ENCODE measurements at places on chromosomes 1 and 21.
A peak's percentile ranks its signal among the peaks of the same experiment; 100 is the strongest.

DNA sequence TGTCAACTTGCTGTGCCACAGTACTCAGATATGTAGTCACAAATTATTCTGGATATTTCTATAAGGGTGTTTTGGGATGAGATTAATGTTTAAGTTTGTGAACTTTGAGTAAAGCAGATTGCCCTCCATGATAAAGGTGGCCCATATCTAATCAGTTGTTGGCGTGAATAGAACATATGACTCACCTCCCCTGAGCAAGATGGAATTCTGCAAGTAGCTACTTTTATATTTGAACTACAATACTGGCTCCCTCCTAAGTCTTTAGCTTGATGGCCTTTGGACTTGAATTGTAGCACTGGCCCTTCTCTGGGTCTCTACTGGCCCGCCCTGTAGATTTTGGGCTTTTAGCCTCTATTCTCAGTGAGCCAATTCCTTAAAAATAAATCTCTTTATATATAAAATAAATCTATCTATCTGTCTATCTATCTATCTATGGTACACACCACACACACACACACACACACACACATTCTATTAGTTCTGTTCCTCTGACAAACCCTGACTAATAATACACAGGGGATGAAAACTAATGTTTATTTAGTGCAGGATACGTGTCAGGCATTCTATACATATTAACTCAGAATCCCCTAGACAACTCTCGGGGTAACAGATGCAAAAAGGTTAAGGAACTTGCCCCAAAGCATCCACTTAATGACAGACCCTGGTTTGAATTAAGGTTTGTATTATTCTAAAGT lies 37.9 kb upstream of the PDC start:
- no peak for DNase-seq

GRCh38 chr1:58778385-58779000 lies 5.4 kb downstream of the JUN start:
- DNase-seq = no peak

DNA sequence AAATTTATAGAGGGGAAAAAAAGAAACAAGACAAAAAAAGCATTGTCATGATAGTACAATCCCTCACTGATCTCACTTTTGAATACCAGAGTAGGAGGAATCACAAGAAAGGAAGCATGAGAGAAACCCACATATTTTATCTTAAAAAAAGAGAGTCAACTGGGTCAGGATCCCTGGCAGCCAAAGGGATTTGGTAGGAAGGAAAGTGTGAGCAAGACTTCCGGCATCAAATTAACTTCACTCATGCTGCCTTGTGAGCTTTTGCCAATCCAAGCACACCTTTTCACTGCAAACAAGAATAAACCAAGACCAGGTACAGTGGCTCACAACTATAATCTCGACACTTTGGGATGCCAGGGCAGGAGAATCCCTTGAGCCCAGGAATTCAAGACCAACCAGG lies 53.1 kb downstream of the SLC9C2 start:
- no peak for DNase-seq

GRCh38 chr21:17679002-17679600 lies 66.4 kb upstream of the BTG3 start:
- no peak for DNase-seq

DNA sequence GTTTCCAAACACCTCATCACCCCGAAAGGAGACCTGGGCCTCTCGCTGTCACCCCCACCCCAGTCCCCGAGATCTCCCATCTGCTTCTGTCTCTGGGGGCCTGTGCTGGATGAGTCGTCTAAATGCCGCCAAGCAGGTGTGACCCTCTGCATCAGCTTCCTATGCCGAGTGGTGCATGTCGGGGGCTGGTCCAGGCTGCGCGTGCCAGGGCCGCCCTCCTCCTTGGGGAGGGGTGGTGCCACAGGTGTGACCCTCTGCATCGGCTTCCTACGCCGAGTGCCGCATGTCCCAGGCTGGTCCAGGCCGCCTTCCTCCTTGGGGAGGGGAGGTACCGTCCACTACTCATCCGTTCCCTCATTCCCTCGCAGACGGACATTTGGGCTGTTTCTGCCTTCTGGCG lies 115.7 kb downstream of the PRDM16 start:
- DNase-seq = no peak

DNA sequence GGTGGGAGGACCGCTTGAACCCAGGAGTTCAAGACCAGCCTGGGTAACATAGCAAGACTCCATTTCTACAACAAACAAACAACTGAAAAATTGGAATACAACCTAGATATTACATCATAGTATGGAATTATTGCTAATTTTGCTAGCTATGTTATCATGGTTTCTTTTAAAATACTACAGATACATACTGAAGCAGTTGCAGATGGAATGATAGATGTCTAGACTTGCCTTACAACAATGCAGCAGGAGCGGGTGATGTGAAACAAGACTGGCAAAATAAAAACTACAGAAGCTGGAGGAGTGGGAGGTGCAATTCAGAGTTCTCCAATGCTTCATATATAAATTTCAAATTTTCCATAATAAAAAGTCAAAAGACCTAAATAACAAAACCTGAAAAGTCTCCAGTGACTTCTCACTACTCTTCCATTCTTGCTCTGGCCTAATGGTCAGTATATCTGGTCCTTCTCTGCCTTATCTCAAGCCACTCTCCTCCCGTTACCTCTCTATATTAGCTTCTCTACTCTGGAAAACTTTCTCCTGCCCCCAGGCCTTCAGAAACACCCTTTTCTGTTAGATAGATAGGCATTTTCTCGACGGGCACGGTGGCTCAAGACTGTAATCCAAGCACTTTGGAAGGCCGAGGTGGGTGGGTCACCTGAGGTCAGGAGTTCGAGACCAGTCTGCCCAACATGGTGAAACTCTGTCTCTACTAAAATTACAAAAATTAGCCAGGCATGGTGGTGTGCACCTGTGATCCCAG lies 28.5 kb upstream of the TMEM200B start:
- DNase-seq = no peak

GRCh38 chr1:221810406-221810805 lies 68.5 kb upstream of the DUSP10 start:
- no peak for DNase-seq

GRCh38 chr1:50368179-50369007 lies 54.9 kb downstream of the DMRTA2 start:
- DNase-seq = peak; percentile 73

- DNase-seq = no peak
These were observed 1263.1 kb downstream of the KCNT2 start for GRCh38 chr1:195345149-195345548.

- peak; percentile 80 for DNase-seq
These were observed 7.0 kb downstream of the EFNA3 start for GRCh38 chr1:155085504-155086127.

- no peak for DNase-seq
These were observed 110.6 kb upstream of the GPR52 start for GRCh38 chr1:174337000-174337681.

- DNase-seq = no peak
These were observed 24.9 kb downstream of the ATP5PF start for GRCh38 chr21:25709684-25710265.

- no peak for DNase-seq
These were observed 25.6 kb upstream of the RGS13 start for GRCh38 chr1:192610112-192610889.

GRCh38 chr21:25558123-25558522 lies 49.2 kb downstream of the MRPL39 start:
- DNase-seq = no peak

DNA sequence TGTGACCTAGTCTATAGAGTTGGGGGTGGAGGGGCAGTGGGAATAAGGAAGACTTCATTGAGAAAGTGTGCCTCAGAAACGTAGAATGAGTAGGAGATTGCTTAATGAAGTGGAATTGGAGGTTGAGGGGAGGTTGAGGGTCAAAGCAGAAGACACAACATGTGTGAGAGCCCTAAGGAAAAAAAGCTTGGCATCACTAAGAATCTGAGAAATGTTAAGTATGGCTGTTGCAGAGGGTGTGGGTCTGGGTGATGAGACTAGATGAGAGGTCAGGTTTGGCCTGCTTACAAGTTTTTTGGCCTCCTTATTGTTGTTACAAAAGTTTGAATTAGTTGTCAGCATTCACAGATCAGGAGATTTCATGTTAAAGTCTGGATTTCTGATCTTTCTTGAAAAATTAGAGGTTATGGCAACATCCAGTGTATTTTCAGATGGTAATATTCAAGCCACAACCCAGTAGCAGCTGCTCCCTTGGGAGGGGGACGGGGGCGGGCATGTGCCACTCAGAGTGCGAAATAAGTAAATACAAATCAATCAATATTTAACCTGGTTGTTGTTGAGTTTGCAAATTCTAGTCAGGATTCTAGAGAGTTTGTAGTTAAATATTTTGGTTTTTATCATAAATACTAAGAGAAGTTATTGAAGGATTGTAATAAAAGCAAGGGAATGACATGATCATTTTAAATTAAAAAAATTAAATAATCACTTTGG lies 4.3 kb downstream of the MAN1A2 start:
- no peak for DNase-seq

GRCh38 chr1:8427986-8428385 lies 110.1 kb downstream of the SLC45A1 start:
- DNase-seq = no peak

- DNase-seq = no peak
These were observed 19.2 kb downstream of the MAB21L3 start for GRCh38 chr1:116130356-116130755.

DNA sequence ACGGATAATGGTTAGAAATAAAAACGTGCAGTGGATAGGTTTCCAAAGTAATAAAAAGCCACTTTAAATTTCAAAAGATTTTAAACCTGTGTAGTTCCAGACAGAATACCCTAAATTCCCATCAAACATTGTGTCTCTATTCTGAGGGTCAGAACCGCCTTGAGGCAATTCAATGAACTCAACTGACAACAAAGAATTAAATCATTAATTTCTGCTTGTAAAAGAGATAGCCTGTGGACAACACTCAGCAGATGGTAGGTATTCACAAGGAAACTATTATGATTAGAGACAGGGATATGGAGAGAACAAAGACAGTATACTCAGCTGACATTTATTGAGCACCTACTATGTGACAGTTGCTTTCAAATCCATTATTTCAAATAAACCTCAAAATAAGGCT lies 35.1 kb upstream of the JUN start:
- DNase-seq = no peak

GRCh38 chr1:29860056-29860455 lies 623.7 kb downstream of the PTPRU start:
- no peak for DNase-seq

- DNase-seq = no peak
These were observed 51.3 kb downstream of the ZNHIT6 start for GRCh38 chr1:85656948-85657347.

- DNase-seq = no peak
These were observed 173.6 kb downstream of the PTGER3 start for GRCh38 chr1:70874063-70874462.

- DNase-seq = peak; percentile 70
These were observed 2.0 kb upstream of the NID1 start for GRCh38 chr1:236066828-236067386.

DNA sequence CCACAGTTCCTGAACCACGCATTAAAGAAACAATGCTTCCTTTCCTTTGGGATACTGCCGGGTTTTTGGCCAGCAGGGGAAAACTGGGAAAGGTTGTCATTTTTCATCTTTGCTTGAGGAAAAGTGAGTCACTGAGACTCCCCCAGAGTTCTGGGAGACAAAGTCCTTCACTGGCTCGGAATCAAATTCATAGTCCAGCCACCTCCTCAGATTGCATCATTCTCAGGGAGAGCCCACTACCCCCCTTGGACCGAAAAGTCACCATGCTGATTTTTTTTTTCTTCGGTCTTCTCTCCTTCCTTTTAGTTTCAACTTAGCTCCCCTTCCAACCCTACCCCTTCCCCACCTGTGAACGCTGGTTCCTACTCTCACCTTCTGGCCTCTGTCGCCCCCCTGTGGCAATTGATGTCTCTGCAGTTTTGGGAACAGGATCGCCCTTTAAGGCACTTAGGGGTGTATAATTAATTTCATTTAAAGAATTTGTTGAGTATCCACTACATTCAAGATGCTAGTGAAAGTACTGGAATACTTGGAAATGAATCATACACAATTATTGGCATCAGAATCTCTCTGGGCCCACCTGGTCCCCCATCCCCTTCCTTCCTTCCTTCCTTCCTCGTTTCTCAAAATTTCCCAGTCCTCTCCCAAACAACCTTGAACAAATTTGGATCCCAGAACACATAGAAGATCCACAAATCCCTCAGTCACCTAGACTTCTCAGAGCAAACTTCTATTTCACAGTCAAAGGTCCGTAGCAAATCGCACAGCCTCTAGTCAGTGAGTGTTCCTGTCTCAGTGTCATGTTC lies 6.9 kb downstream of the ACKR1 start:
- DNase-seq = peak; percentile 70

DNA sequence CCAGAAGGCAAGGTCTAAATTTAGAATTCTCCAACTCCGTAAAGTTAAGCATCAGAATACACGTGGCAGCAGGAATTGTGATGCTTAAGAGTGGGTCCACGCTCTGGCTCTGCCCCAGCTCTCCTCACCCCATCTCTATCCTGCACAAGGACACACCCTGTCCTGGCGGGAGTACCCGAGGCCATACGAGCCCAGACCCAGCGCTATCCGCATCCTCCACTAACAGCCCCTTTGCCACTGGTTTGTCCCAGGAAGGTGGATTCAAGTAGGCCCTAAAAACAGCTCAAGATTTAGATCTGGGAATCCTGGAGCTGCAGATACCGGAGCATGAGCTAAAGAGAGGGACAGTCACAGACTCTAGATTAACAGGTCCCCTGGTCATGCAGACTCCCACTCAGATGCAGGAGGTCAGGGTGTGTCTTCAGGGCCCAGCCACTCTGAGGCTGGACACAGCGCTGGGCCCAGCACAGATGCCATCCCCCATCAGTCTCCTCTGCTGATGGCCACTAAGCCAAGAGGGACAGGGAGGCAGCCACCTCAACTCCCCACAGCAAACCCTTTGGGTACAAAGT lies 393.3 kb downstream of the NPHP4 start:
- DNase-seq = no peak

DNA sequence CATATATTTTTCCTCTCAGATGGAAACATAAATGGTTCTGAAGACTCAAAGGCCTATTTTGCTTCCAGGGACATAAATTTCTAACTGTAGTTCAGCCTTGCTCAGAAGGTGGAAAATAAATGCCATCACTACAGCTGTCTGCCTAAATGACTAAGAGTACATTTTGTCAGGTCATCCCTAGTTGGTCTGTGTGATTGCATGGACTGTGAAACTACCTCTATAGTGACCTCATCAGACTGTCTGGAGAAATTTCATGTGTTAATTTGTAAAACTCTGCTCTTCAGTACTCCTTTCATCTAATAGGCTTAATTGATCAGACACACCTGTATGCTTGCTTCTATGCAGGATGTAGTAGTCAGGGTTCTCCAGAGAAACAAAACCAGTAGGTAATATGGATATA lies 886.9 kb downstream of the AMY1C start:
- DNase-seq = no peak

GRCh38 chr21:39363607-39364555 lies 15.0 kb upstream of the HMGN1 start:
- no peak for DNase-seq

- DNase-seq = no peak
These were observed at the start of gene BCAN for GRCh38 chr1:156641761-156642264. Gene BCAN, plus strand, starts transcription at chr1:156642117. Its CDS starts 3,938 bp downstream, at chr1:156646055.
